NB4 (cell line): ENCODE measurements at places on chromosomes 2 and 18.

DNA sequence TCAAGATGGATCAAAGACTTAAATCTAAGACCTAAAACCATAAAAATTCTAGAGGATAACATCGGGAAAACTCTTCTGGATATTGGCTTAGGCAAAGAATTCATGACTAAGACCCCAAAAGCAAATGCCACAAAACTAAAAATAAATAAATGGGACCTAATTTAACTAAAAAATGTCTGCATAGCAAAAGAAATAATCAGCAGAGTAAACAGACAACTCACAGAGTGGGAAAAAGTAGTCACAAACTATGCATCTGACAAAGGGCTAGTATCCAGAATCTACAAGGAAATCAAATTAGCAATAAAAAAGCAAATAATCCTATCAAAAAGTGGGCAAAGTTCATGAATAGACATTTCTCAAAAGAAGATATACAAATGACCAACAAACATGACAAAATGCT, 18.2 kb upstream of the ASB18 start:
- DNase-seq: no peak

- no peak for DNase-seq
Observed at GRCh38 chr2:109293663-109294062, 164.7 kb downstream of the SH3RF3 start.

GRCh38 chr2:207143215-207144172, 22.3 kb downstream of the KLF7 start:
- peak; percentile 93 for DNase-seq

DNA sequence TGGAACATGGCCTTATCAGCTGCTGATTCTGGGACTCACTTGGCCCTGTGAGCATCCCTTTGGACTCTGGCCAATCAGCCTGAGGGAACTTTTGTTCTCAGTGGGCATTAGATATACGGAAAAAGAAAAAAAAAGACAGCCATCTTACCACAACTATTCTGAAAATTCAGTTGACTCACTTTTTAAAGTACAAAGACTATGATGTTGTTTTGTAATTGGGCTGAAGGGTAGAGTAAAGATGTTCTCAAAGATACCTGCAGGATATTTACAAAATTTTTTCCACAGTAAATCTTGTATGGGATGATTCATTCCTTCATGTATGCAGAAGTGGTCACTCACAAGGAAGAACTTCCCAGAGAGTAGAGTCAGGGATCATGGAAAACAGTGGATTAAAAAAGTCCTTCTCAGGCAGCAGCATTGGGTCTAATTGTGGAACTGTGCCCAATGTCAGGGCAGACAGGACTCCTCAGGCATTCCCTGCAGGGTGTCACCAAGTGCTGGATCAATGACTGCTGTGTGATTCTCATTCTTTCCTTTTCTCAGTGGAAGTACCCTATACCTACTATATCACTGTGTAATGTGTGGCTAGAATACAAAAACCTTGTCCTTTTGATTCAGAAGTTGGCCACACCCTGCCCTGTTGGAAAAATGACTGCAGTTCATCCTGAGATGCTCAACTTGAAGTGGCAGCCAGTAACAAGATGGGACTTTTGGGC, 35.4 kb downstream of the SULT1C4 start:
- DNase-seq: no peak

DNA sequence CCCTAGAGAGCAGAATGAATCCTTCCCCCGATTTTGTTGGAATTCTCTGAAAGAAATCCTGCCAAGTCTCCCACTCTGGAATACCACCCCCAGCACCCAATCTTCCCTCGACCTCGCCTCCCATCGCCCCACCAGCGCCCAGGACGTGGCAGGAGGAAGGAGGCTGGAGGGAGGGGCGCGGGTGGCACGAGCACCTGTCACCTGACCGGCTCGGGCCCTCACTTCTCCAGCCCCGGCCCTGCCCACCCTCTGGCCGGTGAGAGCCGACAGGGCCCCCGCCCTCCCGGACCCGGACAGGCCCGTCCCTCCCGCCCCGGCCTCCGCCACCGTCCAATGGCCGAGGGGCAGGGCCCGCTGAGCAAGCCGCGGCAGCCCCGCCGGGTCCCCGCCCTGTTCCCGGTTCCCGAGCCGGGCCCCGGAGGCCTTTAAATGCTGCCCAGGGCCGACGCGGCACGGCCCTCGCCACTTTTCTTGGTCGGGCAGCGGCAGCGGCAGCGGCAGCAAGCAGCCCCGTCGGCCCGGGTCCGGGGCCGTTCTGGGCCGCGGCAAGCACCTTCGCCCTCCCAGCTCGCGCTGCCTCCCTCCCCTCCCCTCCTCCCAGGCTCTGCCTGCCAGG, at the start of gene LGALSL:
Gene LGALSL (plus strand): TSS at position 393 of the 616 bp plus-strand sequence. CDS start 384 bp downstream, outside the sequence.
- DNase-seq: peak; percentile 66

- DNase-seq: no peak
Observed at GRCh38 chr18:53191634-53192033, 851.6 kb downstream of the DCC start.

GRCh38 chr18:35051641-35052377, 10.6 kb downstream of the MAPRE2 start:
- no peak for DNase-seq

DNA sequence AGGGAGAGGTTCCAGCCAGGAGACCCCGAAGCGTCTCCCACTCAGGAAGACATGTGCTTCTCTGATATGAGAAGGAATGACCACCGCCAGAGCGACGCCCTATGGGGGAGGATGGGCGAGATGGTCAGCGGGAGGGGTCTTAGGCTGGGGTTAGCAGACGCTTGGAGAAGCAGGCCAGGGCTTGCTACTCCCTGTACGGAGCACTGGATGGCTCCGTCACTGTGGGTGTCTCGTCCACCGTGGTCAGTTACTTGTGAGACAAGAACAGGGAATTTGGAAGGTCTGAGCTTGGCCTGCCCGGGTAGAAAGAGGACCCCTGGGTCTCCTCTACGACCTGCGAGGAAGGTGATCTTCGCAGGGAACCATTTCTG, 39.8 kb downstream of the TMEM18 start:
- DNase-seq: no peak
